ENCODE measurements at places on chromosomes 6 and 20.

DNA sequence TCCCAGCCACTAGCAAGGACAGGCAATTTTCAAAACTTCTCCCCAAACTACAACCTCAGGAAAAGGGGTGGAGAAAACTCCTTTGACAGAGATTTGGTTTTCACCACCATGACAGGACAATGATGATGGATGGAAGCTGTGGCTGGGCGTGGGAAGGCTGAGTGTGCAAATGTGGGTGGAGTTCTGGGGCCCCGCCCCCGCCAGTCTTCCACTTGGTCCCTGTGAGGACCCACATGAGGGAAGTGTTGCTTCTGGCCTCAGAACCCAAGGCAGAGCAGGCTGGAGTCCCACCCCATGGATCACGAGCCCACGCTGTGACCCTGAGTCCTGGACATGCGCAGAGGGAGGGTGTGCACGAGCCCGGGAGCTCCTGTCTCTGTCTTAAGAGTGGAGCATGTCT lies 21.5 kb upstream of the MRGBP start:
- peak overlapping the region; percentile 21 for H3K27ac ChIP-seq
- H3K4me1 ChIP-seq, result peaks cover 48% of the 10 kb centered on the region
- DNase-seq, result no peak
- no peak overlapping the region for H3K4me3 ChIP-seq
- H3K27me3 ChIP-seq, result peaks cover 16% of the 10 kb centered on the region
- H3K36me3 ChIP-seq, result peaks cover 5% of the 10 kb centered on the region

DNA sequence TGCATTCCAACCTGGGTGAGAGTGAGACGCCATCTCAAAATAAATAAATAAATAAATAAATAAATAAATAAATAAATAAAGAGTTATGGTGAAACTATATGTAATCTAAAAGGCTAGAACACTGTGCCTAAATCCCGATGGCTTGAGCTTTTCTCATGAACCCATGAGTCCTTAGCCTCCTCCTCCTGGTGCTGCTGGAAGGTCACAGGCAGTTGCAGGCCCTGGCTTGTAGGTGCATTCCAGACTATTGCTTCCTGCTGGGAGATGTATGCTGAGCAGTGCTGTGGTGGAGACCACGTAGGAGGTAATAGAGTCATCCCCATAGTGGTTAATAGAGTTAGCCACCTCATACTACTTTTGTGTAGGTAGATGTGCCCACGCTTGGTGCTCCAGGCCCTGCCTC lies 12.5 kb downstream of the PTK7 start:
- H3K27me3 ChIP-seq, result peaks cover 16% of the 10 kb centered on the region
- peaks cover 10% of the 10 kb centered on the region for H3K4me1 ChIP-seq
- no peak for DNase-seq
- H3K27ac ChIP-seq, result no peak overlapping the region
- no peak overlapping the region for H3K4me3 ChIP-seq

- no peak overlapping the region for H3K4me3 ChIP-seq
- no peak for DNase-seq
- no peaks in the 10 kb centered on the region for H3K27me3 ChIP-seq
- peak overlapping the region; percentile 81 for H3K27ac ChIP-seq
- H3K4me1 ChIP-seq, result peaks cover 61% of the 10 kb centered on the region
Measured at GRCh38 chr20:44615876-44616603, 33.7 kb downstream of the PKIG start.

DNA sequence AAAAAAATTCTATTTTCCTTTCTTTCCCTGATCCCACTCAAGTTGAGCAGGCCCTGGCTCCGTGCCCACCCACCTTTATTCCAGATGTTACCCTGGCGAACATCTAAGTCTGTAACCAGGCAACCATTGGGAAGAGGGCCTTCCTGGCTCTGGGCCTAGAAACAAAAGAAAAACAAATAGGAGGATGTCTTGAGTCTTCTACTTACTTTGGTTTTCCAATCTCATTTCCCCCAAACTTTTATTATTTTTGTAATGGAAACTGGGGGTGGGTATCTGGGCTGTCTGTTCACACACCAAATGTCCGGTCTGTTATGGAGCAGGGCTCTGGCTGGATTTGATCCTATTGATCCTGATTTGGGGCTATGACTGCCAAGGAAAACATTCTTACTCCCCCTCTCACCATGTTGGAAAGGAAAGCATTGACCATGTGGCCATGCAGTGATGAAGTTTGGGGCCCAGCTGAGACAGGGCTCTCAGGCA lies 744.1 kb downstream of the DHX35 start:
- H3K27ac ChIP-seq, result no peak overlapping the region
- no peaks in the 10 kb centered on the region for H3K27me3 ChIP-seq
- no peak overlapping the region for H3K4me3 ChIP-seq
- no peak for DNase-seq

- DNase-seq, result no peak
- H3K27me3 ChIP-seq, result no peaks in the 10 kb centered on the region
- no peaks in the 10 kb centered on the region for H3K4me1 ChIP-seq
- no peaks in the 10 kb centered on the region for H3K36me3 ChIP-seq
Measured at GRCh38 chr6:18763086-18763485, 375.9 kb downstream of the RNF144B start.

DNA sequence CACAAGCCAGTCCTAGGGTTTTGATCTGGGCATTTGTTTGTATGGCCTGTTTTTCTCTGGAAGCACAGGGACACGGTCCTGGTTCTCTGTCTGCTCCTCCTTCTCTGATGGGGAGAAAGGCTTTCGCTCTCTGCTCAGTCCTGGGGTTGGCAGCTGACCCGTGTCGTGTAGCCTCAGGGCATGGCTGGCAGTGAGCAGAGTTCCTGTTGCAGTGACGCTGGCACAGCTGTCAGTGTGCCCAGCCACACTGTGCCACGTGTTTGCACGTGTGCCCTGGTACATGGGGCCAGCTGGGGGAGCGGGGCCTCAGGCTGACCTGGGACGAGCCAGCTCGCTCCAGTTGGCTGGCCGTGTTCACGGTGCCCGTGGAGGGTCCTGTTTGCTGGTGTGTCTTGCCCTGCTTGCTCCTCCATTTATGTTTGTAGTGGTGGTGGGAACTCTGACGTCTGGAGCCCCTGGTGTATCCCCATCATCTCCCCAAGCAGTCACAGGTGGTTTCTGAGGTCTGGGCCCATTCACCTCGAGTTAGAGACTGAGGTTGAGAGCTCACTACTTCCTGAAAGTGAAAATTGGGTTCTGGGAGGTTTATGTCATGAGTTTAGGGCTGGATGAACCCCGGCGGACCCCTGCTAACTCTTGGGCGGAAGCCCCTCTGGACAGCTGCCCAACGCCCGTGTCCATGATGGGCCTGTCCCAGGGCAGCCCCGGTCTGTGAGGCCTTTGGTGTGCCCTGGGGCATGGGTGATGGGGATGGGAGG lies 10.2 kb upstream of the DNAJC5 start:
- no peak for DNase-seq
- H3K36me3 ChIP-seq, result peaks cover 20% of the 10 kb centered on the region
- H3K4me3 ChIP-seq, result no peak overlapping the region
- H3K27ac ChIP-seq, result no peak overlapping the region
- no peaks in the 10 kb centered on the region for H3K27me3 ChIP-seq
